ENCODE measurements at places on chromosomes 3 and 15. TPM values are rescaled to one million over a fixed set of nuclear protein-coding genes. Genes with fewer than 3 reads are reported as not detected.

GRCh38 chr3:32002561-32003368 lies 21.2 kb downstream of the ZNF860 start:
- H3K36me3 ChIP-seq, result no peaks in the 10 kb centered on the region
- peaks cover 15% of the 10 kb centered on the region for H3K27me3 ChIP-seq
- no peak overlapping the region for H3K4me3 ChIP-seq
- H3K4me1 ChIP-seq, result no peaks in the 10 kb centered on the region
- H3K27ac ChIP-seq, result no peak overlapping the region
- DNase-seq, result no peak

DNA sequence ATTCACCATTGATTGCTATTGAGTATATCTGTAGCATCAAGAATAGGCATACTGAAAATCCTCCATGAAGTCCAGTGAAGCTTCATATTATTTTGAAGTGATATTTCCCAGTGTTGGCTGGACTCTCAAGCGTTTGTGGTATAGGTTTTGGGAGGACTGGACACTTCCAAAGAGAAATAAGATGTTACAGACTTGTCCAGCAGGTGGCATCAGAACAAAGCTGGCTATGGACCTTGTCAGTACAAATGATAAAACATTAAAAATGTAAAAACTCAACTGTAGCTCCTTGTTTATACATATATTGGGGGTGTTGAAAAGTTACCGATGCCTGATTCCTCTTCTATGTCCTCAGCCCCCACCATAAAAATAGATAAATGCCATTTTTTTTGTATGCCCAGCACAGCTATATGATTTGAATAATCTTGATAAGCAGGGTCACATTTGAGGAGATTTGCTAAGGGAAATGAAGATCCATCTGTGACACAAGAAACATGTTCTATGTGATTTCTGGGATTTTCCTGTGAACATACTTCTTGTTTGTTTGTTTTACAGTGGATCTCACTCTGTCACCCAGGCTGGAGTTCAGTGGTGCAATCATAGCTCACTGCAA lies 54.5 kb upstream of the GOLGA6B start:
- peaks cover 4% of the 10 kb centered on the region for H3K4me1 ChIP-seq
- DNase-seq, result peak; percentile 55
- peaks cover 6% of the 10 kb centered on the region for H3K27me3 ChIP-seq
- H3K4me3 ChIP-seq, result no peak overlapping the region
- no peak overlapping the region for H3K27ac ChIP-seq

DNA sequence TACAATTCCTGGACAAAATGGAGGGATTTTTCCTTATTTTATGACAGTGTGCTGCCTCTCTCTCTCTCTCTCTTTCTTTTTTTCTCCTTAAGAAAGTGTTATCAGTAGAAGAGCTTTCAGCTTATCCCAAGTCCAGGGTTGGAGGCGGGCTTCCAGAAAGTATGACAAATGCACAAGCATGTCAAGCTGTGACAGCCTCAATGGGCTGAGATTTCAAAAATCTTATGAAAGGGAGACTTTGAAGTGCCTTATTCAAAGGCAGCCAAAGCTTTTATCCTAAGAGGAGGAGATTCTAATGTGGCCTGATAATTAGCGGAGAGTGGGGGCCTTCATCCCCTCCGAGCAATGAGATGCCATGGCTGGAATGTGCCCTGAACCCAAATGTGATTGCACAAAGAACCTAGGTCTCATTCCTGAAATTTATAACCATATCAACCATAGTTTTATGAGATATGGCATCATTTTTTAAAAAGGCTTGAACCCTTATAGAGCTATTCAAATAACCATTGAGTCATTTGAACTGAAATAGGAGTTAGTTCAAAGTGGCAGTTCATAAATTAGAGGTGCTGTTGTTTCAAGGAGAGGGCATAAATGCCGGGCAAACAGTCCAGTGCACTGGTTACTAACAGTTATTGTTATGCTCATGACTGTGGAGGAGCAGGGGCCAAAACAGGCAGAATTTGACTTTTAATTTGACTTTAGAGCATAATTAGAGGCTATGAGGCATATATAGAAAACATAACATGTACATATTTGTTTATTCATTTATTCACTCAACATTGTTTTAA lies 261.6 kb upstream of the THRB start:
- no peaks in the 10 kb centered on the region for H3K27me3 ChIP-seq
- no peaks in the 10 kb centered on the region for H3K4me1 ChIP-seq
- H3K4me3 ChIP-seq, result no peak overlapping the region
- no peak overlapping the region for H3K27ac ChIP-seq
- no peaks in the 10 kb centered on the region for H3K36me3 ChIP-seq
- DNase-seq, result no peak

The ZNF502 gene
- 0.66 TPM for total RNA-seq

The HCN4 gene
- total RNA-seq, result not detected

The CLDN16 gene
- total RNA-seq, result not detected

DNA sequence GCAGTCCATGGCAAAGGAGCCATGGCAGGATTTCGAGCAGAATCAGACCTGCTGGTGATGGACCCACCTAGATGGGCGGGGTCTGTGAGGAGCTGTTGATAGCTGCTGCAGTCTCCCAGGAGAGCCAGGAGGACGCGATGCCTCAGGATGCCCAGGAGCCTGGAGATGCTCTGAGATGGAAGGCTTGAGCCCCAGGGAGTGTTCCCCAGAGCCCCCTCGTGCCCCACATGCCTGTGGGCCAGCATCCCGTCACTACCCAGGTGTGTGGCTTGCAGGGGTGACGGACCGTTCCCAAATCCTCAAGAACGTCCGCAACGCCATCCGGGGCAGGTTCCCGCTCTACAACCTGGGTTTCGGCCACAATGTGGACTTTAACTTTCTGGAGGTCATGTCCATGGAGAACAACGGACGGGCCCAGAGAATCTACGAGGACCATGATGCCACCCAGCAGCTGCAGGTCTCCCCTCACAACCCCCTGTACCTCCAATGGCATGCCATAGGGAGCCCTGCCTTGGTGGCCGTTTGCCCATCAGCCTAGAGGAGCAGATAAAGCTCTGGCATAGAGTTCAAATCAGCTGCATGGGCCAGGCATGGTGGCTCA lies 6.7 kb downstream of the ITIH1 start:
- no peaks in the 10 kb centered on the region for H3K36me3 ChIP-seq
- no peak overlapping the region for H3K4me3 ChIP-seq
- no peak overlapping the region for H3K27ac ChIP-seq
- no peak for DNase-seq
- no peaks in the 10 kb centered on the region for H3K4me1 ChIP-seq

All from HFFc6 (cell line).